ENCODE measurements at places on chromosomes 6 and 20.

DNA sequence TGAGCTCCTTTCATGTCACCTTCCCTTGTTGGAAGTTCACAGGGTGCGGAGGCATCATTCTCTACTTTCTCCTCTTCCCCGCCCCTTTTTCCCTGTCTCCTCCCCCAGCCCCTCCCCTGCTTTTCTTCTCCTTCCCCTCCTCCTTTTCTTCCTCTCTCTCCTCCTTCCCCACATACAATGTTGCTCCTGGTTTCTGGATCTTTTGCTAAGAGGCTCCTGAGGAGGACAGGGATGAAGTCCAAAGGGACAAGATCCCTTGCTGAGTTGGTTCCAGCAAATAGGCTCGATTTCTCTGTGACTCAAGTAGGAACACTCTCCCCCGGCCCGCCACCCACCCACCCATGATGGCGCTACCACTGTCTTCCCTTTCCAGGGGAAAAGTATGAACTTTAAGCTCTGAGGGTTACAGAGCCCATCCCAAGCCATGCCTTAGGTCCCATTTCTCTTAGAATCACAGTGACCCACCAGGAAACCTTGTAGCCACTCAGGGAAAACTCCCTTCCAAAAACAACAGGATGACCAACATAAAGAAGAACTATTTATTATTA lies 852 bp upstream of the TFEB start:
- no peak for DNase-seq

DNA sequence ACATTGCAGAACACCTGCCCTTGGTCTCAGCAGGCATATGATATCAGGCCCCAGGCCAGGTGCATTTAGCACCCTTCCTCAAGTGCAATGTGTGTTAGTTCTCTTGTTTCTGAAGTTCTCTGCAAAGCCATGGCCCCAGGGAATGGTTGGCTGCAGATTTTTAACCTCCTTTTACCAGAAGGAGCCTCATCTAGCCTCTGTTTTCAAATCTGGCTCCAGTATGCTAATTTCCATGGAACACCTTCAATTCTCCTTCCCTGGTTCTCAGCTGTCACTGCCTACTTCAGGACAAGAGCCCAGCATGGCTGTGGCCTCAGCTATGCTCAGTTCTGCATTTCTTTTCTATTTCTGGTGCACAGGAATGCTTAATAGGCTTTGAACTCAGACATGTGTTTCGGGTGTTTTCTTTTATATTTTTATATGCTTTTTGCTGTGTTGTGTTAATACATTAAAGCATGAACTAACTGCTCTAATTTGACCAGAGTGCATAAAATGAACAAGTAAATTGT lies 51.6 kb upstream of the OGFRL1 start:
- DNase-seq = no peak

GRCh38 chr6:111996144-111996865 lies 57.6 kb upstream of the CCN6 start:
- no peak for DNase-seq

- DNase-seq = no peak
Observed at GRCh38 chr20:23224806-23225205, 125.8 kb upstream of the NXT1 start.

DNA sequence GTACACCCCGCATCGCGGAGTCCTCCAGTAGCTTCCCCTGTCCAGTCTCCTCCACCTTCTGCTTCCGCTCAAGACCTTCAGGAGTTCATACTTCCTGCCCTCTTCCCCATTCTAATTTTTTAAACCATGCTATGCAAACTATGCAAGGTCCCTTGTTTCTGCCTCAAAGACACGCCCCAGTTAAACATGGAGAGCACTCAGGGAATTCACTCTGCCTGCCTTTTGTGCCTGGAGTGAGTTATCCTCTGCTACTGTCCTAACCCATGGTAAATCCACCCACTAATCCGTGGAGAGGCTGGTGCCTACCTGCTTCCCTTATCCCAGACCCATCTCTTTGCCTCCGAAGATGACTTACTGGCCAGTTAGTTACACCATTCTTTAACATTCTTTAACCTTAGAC lies 473.7 kb upstream of the JARID2 start:
- DNase-seq = no peak

- DNase-seq = no peak
Observed at GRCh38 chr6:113356139-113356538, 501.0 kb upstream of the MARCKS start.

DNA sequence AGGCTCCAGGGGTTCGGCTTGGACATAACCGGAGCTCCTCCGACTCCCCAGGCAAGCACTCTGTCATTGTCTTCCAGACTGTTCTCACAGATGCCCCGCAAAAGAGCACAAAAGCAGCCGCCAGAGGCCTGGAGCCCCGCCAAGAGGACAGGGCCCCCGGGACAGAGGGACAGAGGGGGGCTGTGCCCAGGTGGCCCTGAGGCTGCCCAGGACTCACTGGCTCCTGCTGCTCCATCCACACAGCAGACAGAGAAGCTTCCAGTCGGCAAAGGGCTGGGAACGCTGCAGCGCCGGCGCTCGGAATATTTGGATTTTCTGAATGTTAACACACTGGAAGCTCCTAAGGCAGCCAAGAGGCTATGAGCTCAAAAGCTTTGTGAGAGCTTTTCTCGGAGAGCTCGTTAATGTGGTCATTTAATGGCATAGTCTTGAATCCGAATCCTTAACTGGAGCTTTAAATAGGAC lies 68.0 kb upstream of the QKI start:
- no peak for DNase-seq

DNA sequence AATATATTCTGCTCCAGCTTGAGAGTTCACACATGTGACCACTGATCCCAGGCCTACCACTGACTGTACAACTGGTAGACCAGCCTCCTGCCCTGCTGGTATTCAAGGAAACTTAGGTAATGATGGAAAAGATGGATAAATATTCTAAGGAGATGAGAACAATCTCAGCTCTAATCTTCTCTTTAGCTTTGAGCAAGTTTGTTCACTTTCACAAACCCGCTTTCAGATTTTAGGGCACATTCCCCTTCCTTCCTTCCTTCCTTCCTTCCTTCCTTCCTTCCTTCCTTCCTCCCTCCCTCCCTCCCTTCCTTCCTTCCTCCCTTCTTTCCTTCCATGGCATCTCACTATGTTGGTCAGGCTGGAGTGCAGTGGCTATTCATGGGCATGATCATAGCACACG lies 88.2 kb upstream of the PHACTR1 start:
- no peak for DNase-seq

DNA sequence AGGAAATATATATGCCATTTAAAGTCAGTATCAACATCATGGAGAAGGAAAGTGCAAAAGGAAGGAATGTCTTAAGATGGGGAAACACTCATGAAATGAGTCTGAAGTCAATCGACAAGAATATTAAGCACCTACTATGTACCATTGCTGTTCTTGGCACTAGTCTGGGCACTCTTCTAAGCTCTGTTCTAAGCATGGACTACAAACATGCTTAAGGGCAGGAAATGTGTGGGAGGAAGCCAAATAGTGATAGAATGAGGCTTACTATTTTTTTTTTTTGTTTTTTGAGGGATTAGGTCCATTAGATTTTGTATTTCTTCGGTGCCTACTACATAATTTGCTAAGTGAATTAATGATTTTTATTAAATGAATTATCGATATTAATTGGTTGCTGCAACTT lies 83.8 kb upstream of the SUPT3H start:
- DNase-seq = no peak

DNA sequence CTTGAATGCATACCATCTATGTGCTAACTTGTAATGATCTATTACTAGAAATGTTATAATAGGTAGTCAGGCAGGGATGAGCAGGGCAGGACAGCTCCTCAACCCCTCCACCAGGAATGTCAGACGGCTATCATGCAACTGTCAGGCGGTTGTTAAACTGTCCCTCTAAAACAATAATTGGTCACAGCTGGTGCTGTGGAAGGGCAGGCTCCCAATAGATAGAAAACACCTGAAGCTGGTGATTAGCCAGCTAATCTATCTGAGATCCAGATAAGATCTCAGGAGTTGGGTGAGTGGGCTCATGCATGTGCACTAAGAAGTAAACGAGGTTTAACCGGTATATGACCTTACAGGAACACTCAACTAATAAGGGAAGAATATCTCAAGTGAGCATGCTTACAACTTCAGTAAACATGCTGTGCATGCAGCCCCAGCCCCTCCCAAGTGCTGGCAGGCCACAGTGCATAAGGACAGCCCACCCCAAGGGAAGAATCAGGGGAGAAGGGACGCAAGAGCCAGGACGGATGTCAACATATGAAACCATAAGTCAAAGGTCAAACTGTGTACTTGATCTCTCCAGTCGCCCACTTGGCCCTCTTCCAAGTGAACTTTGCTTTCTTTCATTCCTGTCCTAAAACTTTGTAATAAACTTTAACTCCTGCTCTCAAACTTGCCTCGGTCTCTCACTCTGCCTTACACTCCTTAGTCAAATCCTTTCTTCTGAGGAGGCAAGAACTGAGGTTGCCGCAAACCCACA lies 566.2 kb upstream of the NRSN1 start:
- DNase-seq = no peak

DNA sequence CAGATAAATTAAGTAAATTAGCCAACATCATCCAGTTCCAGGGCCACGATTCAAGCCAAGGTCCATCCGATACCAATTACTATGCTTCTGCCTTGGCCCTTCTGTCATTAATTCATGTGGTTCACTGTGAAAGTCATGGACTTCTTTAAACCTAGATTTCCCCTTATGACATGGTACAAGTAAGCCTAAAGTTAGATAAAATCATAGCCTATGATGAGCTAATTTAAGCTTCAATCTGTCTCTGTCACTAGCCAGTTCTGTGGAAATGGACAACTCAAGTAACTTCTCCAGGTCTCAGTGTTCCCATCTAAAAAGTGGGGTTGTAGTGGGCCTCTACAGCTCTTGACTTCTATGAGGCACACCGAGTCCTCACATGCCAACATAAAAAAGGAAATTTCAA lies 225.5 kb upstream of the MARCKS start:
- DNase-seq = no peak

- DNase-seq = no peak
Observed at GRCh38 chr6:165762125-165762524, 99.1 kb upstream of the PDE10A start.

DNA sequence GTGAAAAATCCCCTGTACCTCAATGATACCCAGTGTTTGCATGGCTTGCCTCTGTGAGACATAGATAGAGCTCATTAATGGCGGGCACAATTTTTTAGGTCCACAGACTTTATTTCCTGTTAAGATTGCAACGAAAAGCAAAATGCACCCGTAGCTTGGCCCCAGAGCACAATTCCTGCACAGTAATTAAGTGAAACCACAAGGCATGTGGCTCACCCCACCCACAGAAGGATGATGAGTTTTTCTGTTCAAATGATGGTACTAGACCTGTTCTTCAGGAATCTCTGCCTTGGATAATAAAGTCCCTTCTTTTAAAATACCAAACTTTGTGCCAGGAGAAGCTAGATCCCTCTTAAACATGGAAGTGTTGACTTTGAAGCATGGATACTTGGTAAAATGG lies 738.1 kb downstream of the QKI start:
- DNase-seq = no peak

- DNase-seq = no peak
Observed at GRCh38 chr6:15491986-15492269, 170.9 kb downstream of the DTNBP1 start.

DNA sequence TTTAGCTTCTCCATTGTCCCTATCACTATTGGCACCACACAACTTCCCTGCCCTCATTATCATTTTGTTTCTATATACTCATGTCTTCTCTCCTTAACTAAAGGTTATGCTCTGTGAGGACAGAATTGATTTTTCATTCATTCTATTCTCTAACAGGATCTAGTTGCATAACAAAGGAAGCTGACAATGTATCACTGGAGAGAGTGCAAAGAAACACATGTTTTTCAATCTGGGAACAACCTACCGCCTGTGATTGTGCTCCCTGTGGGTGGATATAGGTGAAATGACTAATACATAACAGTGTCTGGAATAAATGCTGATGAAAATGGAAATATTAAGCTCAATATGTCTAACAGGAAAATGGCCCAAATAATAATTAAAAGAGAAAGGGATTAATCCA lies 56.6 kb downstream of the COL12A1 start:
- no peak for DNase-seq

DNA sequence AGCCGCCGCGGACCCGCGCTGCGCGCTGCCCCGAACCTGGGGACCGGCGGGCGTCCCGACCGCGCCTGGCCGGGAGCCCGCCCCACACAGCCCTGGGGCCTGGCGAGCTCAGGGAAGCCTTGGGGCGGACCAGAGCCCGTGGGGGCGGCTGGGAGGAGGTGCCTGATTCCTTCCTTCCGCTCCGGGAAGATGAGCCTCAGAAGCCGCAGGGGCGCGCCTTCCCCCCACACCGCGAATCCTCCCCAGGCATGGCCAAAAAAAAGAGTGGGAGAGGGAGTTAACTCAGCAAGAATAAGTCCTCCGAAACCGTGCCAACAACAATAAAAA lies at the start of gene CBLN4:
CBLN4 (minus strand) TSS at position 131 of the 327 bp plus-strand sequence. CDS start 1,348 bp downstream, outside the sequence.
- peak; percentile 27 for DNase-seq

GRCh38 chr20:59664421-59664941 lies 60.1 kb downstream of the PHACTR3 start:
- DNase-seq = no peak

DNA sequence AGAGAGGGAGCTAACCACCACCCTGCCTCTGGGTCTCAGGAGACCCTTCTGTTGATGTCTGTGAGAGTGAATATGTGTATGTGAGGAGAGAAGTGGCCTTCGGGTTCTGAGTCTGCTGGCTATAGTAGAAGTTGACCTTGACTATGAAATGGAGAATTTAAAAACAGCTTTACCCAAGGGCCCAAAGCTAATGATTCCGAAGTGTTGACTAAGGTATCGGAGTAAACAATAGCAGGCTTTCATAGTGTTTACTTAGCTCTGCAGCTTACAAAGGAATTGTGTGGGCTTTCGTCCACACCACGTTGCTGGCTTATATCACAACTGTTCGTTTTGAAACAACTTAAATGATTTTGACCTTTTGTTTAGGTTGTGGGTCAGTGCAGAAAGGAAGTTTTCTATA lies 126.5 kb upstream of the JAG1 start:
- DNase-seq = no peak

DNA sequence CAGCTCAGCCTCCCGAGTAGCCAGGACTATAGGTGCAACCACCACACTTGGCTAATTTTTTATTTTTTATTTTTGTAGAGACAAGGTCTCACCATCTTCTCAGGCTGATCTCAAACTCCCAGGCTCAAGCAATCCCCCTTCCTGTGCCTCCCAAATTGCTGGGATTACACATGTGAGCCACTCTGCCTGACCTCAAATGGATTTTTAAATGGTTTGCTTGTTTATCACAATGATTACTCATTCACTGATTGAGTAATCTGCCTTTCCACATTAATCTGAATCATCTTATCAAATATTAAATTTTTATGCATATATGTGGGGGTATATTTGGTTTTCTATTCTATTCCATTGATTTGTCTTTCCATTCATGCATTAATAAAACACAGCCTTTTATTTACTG lies 9.4 kb upstream of the KHDC1L start:
- DNase-seq = no peak

GRCh38 chr6:114304304-114304887 lies 38.4 kb downstream of the HS3ST5 start:
- no peak for DNase-seq

- DNase-seq = no peak
Observed at GRCh38 chr6:74574794-74575193, 631.1 kb downstream of the COL12A1 start.

DNA sequence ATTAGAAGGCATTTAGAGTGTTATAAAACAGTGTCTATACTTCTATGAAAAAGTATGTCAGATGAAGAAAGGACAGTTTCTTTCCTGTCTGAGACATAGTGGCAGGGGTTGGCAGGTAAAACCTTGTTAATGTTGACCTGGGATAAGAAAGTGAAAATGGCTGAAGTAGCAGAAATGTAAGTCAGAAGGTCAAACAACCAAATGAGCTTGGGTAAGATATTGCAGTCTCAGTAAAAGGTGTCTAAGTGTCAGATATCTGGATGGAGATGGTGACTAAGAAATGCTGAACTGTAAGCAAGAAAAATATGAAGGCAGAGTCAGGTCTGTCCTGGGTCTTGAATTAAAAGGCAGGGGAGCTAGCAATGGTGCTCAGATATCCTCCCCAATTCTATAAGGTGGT lies 400.3 kb downstream of the CD109 start:
- DNase-seq = no peak
